ENCODE measurements at places on chromosomes 7 and 10.

DNA sequence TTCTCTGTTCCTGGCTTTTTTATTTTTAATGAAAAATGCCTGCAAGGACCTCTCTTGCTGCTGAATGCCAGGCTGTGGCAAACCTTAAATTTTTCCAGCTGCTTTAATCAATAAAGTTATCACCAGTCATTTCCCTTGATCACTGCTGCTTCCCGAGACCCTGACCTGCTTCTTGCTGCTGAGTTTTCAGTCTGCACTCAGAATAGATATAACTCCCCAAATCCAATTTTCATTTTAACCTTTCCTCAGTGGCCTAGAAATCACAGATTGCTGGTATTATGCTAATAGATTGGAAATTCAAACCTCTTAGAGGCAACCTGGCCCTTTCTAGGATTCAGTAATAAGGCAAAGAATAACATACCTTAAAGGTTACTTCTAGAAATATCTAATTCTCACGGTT is 43.7 kb downstream of the LHPP start:
- DNase-seq = no peak

GRCh38 chr7:29806208-29806994 is at the start of gene WIPF3:
Gene WIPF3 (plus strand): TSS chr7:29806508. CDS start chr7:29834725, 28,217 bp downstream.
- peak; percentile 43 for DNase-seq

DNA sequence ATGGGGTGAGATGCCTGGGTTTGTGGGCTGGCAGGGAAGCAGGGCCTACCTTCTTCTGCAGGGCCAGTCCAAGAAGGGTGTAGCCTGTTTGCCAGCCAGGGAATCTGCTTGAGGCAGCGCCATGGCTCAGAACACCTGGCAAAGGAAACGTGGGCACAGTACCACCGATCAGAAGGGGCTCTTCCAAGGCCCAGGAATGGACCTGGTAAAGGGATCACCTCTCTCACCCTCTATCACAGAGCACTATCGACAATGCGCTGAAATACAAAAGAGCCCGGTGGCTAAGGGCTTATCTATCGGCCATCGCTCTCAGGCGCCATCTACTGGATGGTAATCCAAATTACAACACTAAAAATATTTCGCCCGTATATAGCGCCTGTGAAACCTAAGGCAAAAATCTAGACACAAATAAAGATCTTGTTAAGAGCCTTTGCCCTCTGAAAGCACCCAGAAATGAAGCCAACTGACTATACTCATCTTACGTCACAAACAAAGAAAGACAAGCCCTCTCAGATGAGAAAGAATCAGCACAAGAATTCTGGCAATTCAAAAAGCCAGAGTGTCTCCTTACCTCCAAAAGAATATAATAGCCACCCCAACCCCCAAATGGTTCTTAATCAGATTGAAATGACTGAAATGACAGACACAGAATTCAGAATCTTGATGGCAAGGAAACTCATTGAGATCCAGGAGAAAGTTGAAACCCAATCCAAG is 217.8 kb upstream of the HPS1 start:
- DNase-seq = peak; percentile 19

DNA sequence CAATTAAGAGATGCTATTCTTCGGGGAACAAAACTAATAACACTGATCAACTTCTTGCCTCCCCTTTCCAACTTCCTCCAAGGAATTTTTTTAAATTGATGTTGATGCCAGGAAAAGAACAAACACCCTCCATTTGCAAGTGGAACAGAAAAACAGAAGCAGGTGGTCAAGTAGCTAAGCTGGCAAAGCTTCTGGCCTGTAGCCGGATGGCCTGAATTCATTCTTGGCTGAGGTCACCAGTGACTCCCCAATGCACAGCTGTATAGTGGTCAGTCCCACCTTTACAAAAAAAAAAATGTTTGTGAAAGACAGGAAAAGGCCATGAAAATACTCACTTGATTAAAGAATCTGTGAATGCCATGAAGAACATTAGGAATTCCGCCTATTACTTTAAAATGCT is 39.1 kb downstream of the DOCK4 start:
- DNase-seq = no peak

GRCh38 chr10:123451618-123452245 is 214.4 kb upstream of the GPR26 start:
- DNase-seq = no peak

GRCh38 chr10:3251172-3251571 is 78.6 kb upstream of the PITRM1 start:
- DNase-seq = no peak

GRCh38 chr10:87842220-87842641 is 21.1 kb downstream of the KLLN start:
- no peak for DNase-seq

DNA sequence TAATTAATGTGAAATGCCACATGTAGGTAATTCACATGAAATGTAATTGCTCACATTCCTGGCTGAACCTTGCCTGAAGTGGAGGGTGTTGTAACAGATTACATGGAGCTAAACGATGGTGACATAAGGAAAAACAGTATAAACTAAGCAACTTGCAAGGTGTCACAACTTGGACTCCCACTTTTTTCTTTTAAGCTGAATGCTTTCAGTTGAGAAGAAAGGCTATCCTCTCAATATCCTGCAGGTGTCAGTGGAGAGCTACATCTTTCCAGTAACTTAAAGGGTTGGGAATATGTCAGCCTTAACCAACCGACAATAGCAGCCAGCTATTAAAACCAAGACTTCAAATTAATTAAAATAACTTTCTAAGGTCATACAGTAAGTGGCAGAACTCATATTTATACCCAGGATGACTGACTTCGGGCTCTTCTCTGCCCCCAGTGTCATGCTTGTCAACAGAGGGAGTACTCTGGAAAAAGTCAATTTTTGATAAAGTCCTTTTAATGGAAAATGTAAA is 33.7 kb downstream of the NRBF2 start:
- peak; percentile 84 for DNase-seq

DNA sequence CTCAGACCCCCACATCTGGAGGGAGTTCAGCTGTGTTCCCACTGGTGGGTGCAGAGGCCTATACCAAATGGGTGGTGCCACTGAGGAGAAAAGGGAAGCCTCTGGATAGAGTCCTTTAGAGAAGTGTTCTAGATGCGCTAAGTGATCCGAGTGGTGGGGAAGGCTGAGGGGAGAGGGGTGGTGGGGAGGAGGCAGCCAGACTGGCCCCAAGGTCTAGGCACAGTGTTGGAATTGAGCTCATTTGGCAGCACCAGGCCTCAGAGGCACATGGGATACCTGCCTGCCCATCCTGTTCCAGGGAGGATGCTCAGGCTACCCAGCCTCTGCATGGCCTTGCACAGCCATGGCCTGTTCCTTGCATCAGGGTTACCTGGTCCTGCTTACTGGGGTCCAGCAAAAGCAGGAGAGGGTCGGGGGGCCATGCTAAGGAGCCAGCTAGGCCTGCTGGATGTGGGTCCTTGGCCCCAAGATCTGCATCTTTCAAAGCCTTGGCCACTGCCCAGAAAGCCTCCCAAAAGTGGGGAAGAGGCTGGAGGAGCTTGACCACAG is 99.6 kb downstream of the NEURL1 start:
- DNase-seq = no peak

- DNase-seq = no peak
Observed at GRCh38 chr7:132393789-132394261, 182.4 kb downstream of the PLXNA4 start.

DNA sequence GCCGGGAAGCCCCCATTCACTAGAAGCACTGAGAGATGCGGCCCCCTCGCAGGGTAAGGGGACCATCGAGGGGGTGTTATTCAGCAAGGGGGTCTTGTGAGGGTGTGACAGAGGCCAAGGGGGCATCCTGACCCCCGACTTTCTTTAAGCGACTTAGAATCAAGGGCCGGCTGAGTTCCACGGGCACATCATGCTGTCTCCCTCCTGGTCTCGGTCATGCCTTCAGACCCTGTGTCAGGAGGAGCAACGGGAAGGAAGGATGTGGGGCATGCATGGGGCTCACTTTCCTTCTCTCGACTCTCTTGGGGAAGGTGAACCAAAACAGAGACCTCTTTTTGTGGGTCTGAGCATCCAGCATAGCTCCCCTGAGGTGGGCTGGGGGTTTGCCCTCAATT is 2.5 kb downstream of the ACSL5 start:
- DNase-seq = no peak

DNA sequence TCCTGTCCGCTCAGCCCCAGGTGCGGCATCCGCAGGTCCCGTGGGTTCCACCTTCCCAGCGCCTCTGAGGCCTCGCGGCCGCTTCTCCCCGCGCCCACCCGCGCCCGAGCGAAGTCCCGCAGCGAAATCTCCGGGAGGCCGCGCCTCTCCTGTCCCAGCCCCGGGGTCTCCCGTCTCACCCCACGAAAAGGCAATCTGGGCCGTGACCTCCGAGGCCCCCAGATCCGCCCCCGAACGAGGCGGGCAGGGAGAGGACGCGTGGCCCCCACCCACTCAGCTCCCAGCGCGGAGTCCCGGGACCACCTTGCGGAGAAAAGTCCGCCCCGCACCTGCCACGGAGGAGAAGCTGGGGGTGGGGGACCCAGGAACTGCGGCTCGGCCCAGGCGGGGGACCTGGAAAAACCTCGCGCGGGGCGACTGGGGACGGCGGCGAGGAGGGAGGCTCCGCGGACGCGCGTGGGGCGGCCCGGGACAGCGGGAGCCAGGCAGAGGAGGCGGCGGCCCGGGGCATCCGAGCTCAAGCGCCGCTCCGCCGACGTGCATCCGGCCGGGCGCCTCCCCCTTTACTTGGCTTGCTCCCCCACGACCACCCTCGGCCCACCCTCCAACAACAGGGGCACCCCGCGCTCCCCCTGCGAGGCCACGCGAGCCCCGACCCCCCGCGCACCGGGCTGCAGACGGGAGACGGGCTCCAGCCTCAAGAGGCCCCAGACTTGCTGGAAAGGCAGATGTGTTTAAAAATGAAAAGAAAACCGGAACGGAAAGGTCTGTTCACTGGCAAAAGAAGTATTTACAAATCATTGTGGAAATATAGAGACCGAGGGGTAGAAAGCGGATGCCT is 33.0 kb upstream of the RNF32 start:
- peak; percentile 2 for DNase-seq

DNA sequence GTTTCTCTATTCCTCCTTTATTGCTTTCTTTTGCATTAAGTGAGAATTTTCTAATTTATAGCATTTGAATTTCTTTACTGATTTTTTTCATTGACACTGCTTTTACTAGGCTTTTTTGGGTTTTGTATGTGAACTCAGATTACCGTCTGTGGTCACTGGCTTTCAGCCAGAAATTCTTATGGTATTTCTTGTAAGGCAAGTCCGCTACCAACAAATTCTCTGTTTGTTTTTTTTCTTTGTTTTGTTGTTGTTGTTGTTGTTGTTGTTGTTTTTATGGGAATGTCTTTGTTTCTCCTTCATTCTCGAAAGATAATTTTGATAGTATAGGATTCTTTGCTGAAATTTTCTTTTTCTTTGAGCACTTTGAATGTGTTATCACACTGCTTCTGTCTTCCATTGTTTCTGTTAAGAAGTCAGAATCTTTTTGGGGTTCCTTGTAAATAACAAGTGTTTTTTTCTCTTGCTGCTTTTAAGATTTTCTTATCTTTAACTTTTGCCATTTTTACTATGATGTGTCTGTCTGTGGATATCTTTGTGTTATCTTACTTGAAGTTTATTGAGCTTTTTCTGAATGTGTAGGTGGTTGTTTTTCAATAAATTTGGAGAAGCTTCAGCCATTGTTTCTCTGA is 7.2 kb downstream of the NET1 start:
- no peak for DNase-seq

DNA sequence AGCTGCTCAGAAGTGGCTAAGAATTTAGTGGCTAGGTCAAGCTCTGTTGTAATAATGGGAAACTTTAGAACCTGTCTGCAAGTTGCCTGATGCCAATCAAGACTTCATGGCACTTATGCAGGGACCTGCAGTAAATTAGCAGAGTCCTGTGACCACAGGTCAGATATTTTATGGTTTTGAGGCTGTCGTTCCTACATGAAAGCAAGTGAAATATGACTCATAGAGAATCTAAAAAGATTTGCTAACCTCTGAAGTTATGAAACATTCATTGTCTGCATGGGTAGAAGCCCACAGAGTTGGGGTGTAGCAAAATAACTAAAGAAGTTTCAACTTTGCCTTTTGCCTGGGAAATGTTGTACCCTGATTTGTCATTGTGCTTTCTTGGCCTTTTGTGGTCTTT is 32.3 kb downstream of the SLC39A12 start:
- DNase-seq = peak; percentile 31

GRCh38 chr10:103911021-103911459 is 6.9 kb downstream of the STN1 start:
- DNase-seq = no peak

- no peak for DNase-seq
Observed at GRCh38 chr7:2517678-2518507, 1.7 kb upstream of the LFNG start.

DNA sequence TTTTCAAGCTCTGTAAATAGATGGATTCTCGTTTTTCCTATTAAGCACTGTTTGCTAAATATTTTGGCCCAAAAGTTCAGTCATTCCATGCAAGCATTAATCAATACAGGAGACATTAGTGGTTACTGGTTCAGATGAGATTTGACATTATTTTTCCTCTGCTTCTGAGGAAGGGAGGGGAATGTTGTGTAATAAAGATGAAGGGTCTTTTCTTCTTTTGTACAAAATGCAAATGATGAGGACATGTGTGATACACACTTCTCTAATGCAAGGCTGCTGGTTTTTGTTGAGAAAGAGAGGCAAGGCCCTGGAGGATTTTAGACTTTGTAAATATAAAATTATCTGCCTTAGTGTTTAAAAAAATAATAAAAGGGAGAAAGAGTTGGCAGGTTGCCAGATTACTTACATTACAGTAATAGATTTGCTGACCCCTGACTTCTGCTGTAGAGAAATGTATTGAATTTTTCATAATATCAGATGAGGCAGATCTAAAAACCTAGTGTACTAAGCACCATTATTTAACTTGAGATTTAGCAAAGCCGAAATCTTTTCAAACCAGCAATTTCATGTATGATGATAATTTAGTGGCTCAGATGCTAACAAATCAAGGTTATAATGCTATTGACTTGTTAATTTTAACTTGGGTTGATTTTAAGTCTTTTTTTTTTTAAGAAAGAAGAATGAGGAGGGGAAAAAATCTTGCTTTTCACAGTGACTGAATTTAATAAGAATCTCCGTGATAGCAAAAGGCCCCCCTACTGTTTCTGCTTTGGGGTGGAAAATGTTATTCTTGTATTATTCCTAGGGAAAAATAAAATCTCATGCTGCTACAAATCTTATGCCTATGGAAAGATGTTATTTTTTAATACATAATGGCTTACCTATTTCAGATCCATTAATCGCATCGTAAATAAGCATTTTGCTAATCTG is 180.1 kb downstream of the ARID5B start:
- no peak for DNase-seq

- DNase-seq = no peak
Observed at GRCh38 chr7:48225101-48225500, 53.8 kb downstream of the ABCA13 start.

DNA sequence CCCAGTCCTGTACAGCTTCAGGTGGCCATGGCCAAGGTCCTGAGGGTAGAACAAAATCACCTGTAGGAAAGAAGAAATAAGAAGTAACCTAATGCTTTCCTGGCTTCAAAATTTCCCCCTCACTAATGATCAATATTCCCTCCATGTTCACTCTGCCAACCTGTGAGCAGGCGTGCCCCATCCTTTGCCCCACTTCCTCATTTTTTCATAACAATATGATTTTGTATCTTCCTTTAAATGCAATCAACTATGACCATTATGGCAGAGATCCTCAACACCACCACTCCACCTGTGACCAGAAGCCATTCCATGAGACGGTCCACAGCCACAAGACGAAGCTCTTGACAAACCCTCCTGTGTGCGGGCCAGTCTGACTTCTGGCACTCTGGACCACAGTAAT is 7.0 kb downstream of the MSS51 start:
- DNase-seq = no peak
